COLO829 (cell line): ENCODE measurements at places on chromosomes 2 and 18.

DNA sequence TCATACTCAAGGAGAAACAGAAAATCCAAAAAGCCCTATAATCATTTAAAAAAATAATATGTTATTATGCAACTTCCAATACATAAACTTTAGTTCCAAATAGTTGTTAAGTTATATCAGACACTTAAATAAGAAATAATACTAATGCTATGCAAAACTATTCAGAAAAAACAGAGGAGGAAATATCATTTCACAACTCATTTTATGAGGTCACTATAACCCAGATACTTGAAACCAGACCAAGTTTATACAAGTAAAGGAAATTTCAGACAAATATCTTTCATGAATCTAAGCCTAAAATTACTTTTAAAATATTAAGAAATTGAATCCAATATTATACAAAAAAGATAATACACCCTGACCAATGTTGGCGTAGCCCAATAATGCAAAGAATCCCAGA, 260.8 kb downstream of the CD226 start:
- no peak for DNase-seq

DNA sequence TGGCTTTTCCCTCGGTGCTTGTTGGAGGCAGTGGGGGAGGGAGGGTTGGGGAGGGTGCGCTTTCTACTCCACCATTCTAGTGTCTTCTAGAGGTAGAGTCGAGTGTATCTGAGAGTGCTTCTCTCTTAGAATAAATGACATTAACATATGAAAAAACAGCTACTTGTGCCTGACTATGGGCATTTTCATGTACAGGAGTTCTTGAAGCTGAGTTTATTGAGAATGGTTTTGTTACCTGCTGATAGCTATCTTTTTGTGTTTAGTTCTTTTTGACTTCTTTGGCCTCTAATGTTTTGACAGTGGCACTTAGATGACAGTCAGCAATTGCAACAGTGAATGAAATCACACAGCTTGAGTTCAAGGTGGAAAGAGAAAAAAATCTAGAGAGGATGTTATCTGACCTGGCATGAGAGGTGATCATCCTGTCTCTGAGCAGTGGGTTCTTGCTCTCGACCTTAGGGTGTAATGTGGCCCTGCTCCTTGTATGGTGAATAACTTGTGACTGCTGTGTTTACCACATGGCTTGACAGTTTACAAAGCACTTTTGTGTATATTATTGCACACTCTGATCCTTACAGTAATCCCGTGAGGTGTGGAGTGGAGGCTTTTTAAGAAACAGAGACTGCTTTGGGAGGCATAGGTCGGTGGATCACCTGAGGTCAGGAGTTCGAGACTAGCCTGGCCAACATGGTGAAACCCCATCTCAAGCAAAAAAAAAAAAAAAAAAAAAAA, 86.7 kb downstream of the AGAP1 start:
- no peak for DNase-seq

- DNase-seq, result no peak
These were observed 21.5 kb upstream of the BIN1 start for GRCh38 chr2:127128445-127128904.

GRCh38 chr18:40821596-40822243, 1133.3 kb upstream of the PIK3C3 start:
- DNase-seq, result no peak

DNA sequence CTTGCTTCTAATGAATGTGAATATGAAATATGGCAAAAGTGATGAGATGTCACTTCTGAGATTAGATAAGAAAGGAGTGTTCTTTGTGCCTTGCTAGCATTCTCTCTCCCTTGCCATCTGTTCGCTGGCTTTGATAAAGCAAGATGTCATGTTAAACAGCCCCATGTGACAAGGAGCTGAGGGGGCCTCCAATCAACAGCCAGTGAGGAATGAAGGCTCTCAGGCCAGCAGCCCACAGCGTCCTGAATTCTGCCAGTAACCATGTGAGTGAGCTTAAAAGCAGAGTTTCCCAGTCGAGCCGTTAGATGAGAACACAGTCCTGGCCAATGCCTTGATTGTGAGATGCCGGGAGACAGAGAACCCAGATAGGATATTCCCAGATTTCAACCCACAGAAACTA, 198.8 kb downstream of the IRS1 start:
- DNase-seq, result no peak

- peak; percentile 35 for DNase-seq
These were observed 126.6 kb downstream of the ZNF532 start for GRCh38 chr18:58991167-58991798.

GRCh38 chr2:25602333-25602723, 71.0 kb downstream of the DTNB start:
- no peak for DNase-seq

- no peak for DNase-seq
These were observed 305.3 kb downstream of the PARD3B start for GRCh38 chr2:204850581-204850980.

DNA sequence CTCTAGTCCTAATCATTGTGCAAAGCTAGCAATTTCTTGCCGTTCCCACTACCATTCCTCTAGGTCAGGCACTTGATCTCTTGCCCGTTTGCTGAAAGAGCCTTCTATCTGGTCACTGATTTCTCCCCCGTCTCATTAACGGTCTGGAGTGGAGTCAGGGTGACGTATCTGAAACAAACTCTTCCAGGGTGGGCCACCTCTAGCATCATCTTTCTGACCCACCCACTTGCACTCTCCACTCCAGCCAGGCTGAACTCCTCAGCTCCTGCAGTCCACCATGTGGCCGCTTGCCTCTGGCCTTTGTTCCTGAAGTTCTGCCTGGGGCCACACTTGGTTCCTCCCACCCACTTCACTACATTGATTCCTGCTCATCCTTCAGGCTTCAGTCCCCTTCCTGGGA, 13.3 kb downstream of the BCL2 start:
- DNase-seq, result no peak

DNA sequence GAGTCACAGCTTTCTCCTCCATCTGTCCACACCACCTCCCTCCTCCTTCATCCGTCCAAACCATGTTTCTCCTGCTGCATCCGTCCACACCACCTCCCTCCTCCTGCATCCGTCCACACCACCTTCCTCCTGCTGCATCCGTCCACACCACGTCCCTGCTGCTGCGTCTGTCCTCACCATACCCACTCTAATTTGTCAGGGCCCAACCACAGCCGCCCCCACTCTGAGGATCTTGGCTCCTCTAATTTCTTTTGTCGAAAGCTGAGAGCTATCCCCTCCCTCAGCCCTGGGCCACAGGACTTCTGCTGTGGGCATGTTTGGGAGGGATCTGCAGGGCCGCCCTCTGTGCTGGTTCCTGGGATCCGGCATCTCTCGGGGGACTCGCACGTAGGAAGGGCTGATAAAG, 67.4 kb downstream of the TPO start:
- no peak for DNase-seq
